ENCODE measurements at places on chromosomes 13 and 19. TPM values are rescaled to one million over a fixed set of nuclear protein-coding genes. Genes with fewer than 3 reads are reported as not detected.

The KLK2 gene
- not detected for total RNA-seq

The CPB2 gene
- total RNA-seq: not detected

The GPR183 gene
- not detected for total RNA-seq

The KLK4 gene
- 0.66 TPM for total RNA-seq

The GJB2 gene
- total RNA-seq: not detected

The ERCC1 gene
- total RNA-seq: 65.7 TPM

The OR4F17 gene
- total RNA-seq: not detected

The PRKCG gene
- total RNA-seq: 33.1 TPM

DNA sequence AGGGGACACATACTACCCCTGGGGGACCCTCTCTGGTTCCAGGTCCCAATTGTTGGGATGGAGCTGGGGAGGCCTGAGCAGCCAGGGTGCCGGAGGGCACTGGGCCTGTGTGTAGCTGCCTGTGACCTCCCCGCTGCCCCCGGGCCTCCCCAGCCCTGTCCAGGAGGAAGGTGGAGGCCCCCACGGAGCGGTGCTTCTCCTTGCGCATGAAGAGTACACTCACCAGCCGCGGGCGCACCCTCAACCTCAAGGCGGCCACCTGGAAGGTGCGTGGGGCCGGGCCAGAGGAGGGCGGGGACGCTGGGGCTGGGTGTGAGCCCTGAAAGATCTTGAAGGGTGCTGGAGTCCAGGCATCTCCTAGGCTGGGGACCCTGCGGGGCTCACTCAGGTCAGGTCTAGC lies 11.7 kb downstream of the HIF3A start:
- DNase-seq: no peak
- H3K27ac ChIP-seq: no peak overlapping the region
- H3K36me3 ChIP-seq: peaks cover 18% of the 10 kb centered on the region
- H3K4me3 ChIP-seq: no peak overlapping the region

GRCh38 chr13:101697745-101698144 lies 245.3 kb downstream of the ITGBL1 start:
- no peak for DNase-seq
- no peak overlapping the region for H3K27ac ChIP-seq
- no peaks in the 10 kb centered on the region for H3K36me3 ChIP-seq

GRCh38 chr13:30785191-30785850 lies 50.0 kb downstream of the ALOX5AP start:
- peaks cover 4% of the 10 kb centered on the region for H3K27me3 ChIP-seq
- H3K4me3 ChIP-seq: no peak overlapping the region
- DNase-seq: no peak
- peaks cover 4% of the 10 kb centered on the region for H3K4me1 ChIP-seq

DNA sequence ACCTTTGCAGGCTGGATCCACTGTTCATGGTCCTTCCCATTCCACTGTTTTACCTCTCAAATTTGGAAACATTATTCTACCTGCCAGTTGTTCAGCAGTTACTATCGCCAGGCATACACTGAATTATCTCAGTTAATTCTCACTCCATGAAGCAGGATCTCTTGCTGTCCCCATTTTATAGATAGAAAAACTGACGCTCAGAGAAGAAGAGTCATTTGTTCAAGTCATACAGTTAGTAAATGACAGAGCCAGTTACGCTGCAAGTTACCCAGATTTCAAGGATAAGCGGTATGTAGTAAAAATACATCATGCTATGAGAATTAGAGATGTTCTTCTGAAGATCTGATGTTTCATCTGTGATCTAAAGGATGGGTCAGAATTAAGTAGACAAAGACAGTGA lies 40.2 kb upstream of the IGSF23 start:
- H3K27ac ChIP-seq: no peak overlapping the region
- no peak for DNase-seq
- H3K4me1 ChIP-seq: no peaks in the 10 kb centered on the region
- H3K4me3 ChIP-seq: no peak overlapping the region

- DNase-seq: no peak
- no peak overlapping the region for H3K4me3 ChIP-seq
- H3K27ac ChIP-seq: no peak overlapping the region
- no peaks in the 10 kb centered on the region for H3K27me3 ChIP-seq
- no peaks in the 10 kb centered on the region for H3K4me1 ChIP-seq
Observed at GRCh38 chr19:21238670-21239069, 90.5 kb downstream of the ZNF708 start.

- H3K27me3 ChIP-seq: peaks cover 5% of the 10 kb centered on the region
- H3K27ac ChIP-seq: no peak overlapping the region
- no peak for DNase-seq
- H3K36me3 ChIP-seq: peaks cover 8% of the 10 kb centered on the region
Observed at GRCh38 chr13:29260684-29261083, 334.8 kb downstream of the SLC7A1 start.

- no peaks in the 10 kb centered on the region for H3K27me3 ChIP-seq
- no peak overlapping the region for H3K27ac ChIP-seq
- H3K4me1 ChIP-seq: no peaks in the 10 kb centered on the region
- H3K4me3 ChIP-seq: no peak overlapping the region
- no peak for DNase-seq
Observed at GRCh38 chr13:75103976-75104375, 378.0 kb downstream of the TBC1D4 start.

DNA sequence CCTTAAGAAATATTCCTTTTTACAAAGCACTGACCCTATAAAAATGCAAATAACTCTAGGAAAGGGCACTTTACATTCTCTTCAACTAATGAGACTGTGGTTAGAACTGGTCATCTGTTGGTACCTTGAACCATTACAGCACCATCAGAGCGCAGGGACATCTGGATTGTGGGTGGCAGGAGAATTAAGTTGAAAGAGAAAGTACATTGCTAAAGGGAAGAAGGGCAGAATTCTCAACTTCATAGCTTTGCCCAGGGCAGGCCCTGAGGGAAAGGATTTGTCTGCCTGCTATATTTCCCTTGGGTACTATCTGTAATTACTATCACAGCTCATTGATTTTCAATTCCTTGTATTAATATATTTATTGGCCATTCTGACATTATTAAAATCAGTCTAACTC lies 196.8 kb downstream of the KLF12 start:
- H3K27me3 ChIP-seq: no peaks in the 10 kb centered on the region
- H3K4me3 ChIP-seq: no peak overlapping the region
- peaks cover 29% of the 10 kb centered on the region for H3K4me1 ChIP-seq

DNA sequence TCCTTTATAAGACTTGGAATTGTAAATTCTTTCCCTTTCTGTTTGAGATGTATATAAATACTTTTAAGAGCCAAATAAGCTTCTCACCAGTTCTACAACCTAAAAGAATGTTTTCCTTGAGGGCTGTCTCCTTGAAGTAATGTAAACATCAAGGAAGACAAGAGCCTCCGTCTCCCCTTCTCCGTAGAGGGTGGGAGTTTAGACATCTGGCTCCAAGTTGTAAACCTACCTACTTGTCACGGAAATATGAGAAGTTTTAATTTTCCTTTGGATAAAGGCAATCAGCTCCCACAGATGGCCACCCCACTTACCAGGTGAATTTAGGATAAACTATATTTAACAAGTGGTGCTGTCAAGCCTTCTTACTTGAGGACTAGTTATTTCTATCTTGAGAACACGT lies 237.9 kb downstream of the NALCN start:
- no peaks in the 10 kb centered on the region for H3K27me3 ChIP-seq
- no peaks in the 10 kb centered on the region for H3K36me3 ChIP-seq
- peaks cover 2% of the 10 kb centered on the region for H3K4me1 ChIP-seq
- DNase-seq: no peak
- H3K27ac ChIP-seq: no peak overlapping the region

- H3K27me3 ChIP-seq: no peaks in the 10 kb centered on the region
- no peak overlapping the region for H3K27ac ChIP-seq
- no peak overlapping the region for H3K4me3 ChIP-seq
- no peaks in the 10 kb centered on the region for H3K36me3 ChIP-seq
Observed at GRCh38 chr19:6047741-6048251, 62.5 kb downstream of the RFX2 start.

GRCh38 chr13:49791315-49791710 lies 1.2 kb downstream of the KPNA3 start:
- DNase-seq: no peak
- H3K4me3 ChIP-seq: peak overlapping the region; percentile 95
- H3K4me1 ChIP-seq: peaks cover 15% of the 10 kb centered on the region

Data from glutamatergic neuron (in vitro differentiated cells).